ENCODE measurements at places on chromosomes 2 and 18. TPM values are rescaled to one million over a fixed set of nuclear protein-coding genes. Genes with fewer than 3 reads are reported as not detected.

DNA sequence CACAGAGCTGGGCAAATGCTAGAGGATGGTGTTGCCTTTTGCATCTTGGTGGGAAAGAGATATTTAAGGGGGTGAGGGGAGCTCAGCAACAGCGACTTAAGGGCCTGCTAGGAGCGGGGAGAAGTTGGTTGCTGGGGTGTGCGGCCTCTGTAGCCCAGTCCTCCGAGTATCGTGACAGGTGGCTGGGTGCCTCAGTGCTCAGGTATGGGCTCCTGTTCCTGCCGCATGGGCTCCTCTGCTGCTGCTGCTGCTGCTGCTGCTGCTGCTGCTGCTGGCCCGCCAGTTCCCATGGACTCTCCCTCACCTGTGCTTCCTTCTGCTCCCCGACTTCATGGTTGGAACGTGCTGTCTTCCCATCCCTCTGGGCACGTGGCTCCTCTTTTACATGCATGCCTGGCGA lies 22.0 kb downstream of the AGAP1 start:
- DNase-seq: no peak

The KLHL14 gene
- 0.20 TPM for total RNA-seq

The NYAP2 gene
- total RNA-seq: 0.55 TPM

- no peak for DNase-seq
These were observed 158.9 kb downstream of the NEB start for GRCh38 chr2:151575338-151575737.
